ENCODE measurements at places on chromosomes 7 and 10.

DNA sequence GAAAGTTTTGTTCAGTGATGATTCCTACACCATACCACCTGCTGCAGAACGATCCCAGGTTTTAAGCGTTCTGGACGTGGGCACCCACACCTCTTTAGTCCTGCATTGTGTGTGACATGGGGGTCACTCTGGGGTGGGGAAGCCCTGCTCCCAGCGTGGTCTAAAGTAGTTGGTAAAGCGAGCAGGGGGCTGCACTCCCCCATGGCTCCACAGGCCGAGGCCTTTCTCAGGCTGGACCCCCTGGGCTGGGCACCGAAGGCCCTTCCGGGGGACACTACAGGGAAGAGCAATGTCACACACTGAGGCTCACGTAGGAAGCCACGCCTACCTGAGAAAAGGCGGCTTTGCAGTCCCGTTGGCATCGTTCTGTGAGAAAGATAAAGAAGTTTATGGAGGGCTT lies 12.3 kb downstream of the BRI3 start:
- no peak for DNase-seq

- no peak for DNase-seq
Measured at GRCh38 chr10:84818961-84819360, 490.6 kb downstream of the CCSER2 start.

DNA sequence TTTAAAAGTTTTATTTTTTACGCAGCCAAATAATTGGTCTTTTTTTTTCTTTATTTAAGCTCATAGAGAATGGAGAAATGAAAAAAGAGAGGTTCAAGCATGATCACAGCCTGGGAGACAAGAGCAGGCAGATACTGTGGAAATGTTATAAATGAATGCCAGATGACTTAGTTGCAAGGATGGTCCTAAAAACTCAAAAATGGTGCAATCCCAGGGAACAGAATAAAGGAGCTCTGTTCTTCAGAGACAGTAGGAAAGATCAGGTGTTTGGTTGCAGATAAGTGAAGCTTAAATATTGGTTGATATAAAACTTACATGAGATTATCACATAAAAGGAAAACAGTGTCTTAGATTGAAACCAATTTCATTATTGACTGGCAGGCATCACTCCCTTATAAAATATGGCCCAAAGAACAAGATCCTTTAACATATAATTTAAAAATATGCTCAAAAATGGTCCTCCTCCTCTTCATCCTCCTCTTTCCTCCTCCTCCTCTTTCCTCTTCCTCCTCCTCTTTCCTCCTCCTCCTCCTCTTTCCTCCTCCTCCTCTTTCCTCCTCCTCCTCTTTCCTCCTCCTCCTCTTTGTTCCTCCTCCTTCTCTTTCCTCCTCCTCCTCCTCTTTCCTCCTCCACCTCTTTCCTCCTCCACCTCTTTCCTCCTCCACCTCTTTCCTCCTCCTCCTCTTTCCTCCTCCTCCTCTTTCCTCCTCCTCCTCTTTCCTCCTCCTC lies 18.6 kb downstream of the GNAT3 start:
- DNase-seq = no peak

- DNase-seq = no peak
Measured at GRCh38 chr7:17406738-17407137, 108.3 kb downstream of the AHR start.

- peak; percentile 59 for DNase-seq
Measured at GRCh38 chr10:44281089-44281613, 103.7 kb downstream of the CXCL12 start.

DNA sequence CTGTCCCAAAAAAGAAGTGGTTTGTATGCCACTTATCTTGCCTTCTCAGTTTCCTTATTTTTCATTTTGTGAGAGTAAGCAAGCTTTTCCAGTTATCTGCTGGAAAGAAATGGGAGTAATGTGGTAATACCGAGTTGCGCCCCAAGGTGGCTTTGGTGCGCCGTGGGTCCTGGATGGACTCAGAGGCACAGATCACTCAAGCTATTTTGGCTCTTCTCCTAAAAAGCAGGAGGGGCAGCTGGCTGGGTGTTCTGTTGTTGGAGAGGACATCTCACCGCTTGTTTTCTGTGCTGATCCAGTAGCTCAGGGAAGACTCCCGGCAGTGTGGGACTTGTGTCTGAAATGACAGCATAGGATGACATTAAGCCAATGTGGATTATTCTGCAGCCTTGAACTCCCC lies 16.4 kb downstream of the PRKRIP1 start:
- peak; percentile 47 for DNase-seq

GRCh38 chr10:124390471-124391187 lies 28.1 kb downstream of the OAT start:
- no peak for DNase-seq

DNA sequence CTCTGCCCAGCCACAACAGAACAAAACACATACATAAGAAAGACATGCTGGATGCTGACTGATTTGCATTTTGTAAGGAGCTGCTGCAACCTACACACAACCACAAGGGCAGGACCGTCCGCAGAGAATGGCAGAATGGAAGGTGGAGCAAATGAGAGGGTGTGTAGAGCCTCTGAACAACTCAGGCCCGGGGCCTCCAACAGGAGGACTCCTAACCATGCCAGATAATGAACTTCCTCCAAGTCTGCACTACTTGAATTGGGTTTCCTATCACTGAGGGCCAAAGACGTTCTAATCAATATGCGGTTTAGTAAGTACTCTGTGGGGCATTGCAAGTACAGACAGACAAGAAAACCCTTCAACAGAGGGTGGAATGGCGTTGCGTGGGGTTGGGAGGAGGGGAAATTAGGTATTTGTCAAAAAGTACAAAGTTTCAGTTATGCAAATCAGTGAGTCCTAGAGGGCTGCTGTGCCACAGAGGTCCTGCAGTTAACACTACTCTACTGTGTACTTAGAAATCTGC lies 14.6 kb downstream of the VOPP1 start:
- DNase-seq = no peak
